ENCODE measurements at places on chromosomes 5 and 9. TPM values are rescaled to one million over a fixed set of nuclear protein-coding genes. Genes with fewer than 3 reads are reported as not detected.

Gene C5orf52
- total RNA-seq, result not detected

Gene PPP2R2B
- 4.2 TPM for total RNA-seq

Gene TDRD7
- 6.1 TPM for total RNA-seq

- H3K36me3 ChIP-seq, result no peaks in the 10 kb centered on the region
- no peak overlapping the region for H3K4me3 ChIP-seq
- H3K27ac ChIP-seq, result no peak overlapping the region
- DNase-seq, result no peak
- H3K27me3 ChIP-seq, result no peaks in the 10 kb centered on the region
- H3K4me1 ChIP-seq, result no peaks in the 10 kb centered on the region
Observed at GRCh38 chr5:59090323-59090722, 507.4 kb downstream of the RAB3C start.

DNA sequence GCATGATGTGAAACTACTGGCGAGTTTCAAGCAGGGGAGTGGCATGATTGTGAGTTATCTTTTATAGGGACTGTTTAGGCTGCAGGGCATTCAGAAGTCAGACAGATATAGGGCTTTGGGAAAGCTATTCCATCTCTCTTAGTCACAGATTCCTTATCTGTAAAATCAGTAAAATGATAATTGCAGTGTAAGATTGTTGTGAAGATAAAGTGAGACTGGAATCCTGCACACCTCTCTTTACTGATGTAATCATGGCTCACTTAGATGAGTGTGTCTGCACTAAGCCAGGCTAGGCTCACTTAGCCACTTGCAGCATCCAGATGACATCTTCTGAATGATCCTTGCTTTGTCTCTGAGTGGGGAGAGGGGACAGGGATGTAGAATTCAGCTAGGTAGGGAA, 81.8 kb upstream of the MAMDC2 start:
- no peaks in the 10 kb centered on the region for H3K36me3 ChIP-seq
- no peaks in the 10 kb centered on the region for H3K27me3 ChIP-seq
- DNase-seq, result no peak
- no peak overlapping the region for H3K27ac ChIP-seq

GRCh38 chr9:1837453-1838084, 177.6 kb upstream of the SMARCA2 start:
- DNase-seq, result no peak
- no peaks in the 10 kb centered on the region for H3K27me3 ChIP-seq
- no peak overlapping the region for H3K4me3 ChIP-seq
- no peak overlapping the region for H3K27ac ChIP-seq
- no peaks in the 10 kb centered on the region for H3K4me1 ChIP-seq
- H3K36me3 ChIP-seq, result no peaks in the 10 kb centered on the region

GRCh38 chr5:73367650-73368049, 80.9 kb downstream of the FOXD1 start:
- no peak overlapping the region for H3K4me3 ChIP-seq
- H3K4me1 ChIP-seq, result no peaks in the 10 kb centered on the region
- peaks cover 5% of the 10 kb centered on the region for H3K27me3 ChIP-seq
- H3K27ac ChIP-seq, result no peak overlapping the region
- no peak for DNase-seq

GRCh38 chr5:18043344-18043743, 409.1 kb downstream of the TAF11L14 start:
- H3K27me3 ChIP-seq, result no peaks in the 10 kb centered on the region
- no peaks in the 10 kb centered on the region for H3K4me1 ChIP-seq
- no peak for DNase-seq
- H3K4me3 ChIP-seq, result no peak overlapping the region
- no peak overlapping the region for H3K27ac ChIP-seq

- H3K4me3 ChIP-seq, result no peak overlapping the region
- no peaks in the 10 kb centered on the region for H3K4me1 ChIP-seq
- no peaks in the 10 kb centered on the region for H3K36me3 ChIP-seq
- DNase-seq, result no peak
- no peak overlapping the region for H3K27ac ChIP-seq
Observed at GRCh38 chr5:67770431-67771025, 445.0 kb upstream of the PIK3R1 start.

- no peak overlapping the region for H3K27ac ChIP-seq
- H3K4me3 ChIP-seq, result no peak overlapping the region
- DNase-seq, result no peak
Observed at GRCh38 chr9:89958086-89958485, 353.3 kb downstream of the GADD45G start.

GRCh38 chr9:76571743-76572146, 112.8 kb downstream of the GCNT1 start:
- no peaks in the 10 kb centered on the region for H3K36me3 ChIP-seq
- no peak overlapping the region for H3K27ac ChIP-seq
- H3K27me3 ChIP-seq, result no peaks in the 10 kb centered on the region
- H3K4me3 ChIP-seq, result no peak overlapping the region

GRCh38 chr9:135479469-135480052, at the start of gene PPP1R26:
TSS of gene PPP1R26 (plus strand) at chr9:135479782. CDS start at chr9:135484511, 4,729 bp downstream.
- peaks cover 13% of the 10 kb centered on the region for H3K4me1 ChIP-seq
- no peaks in the 10 kb centered on the region for H3K36me3 ChIP-seq
- peak within 1 kb of the TSS; percentile 37 for H3K4me3 ChIP-seq
- peak within 1 kb of the TSS; percentile 47 for H3K27ac ChIP-seq
- peaks cover 20% of the 10 kb centered on the region for H3K27me3 ChIP-seq

DNA sequence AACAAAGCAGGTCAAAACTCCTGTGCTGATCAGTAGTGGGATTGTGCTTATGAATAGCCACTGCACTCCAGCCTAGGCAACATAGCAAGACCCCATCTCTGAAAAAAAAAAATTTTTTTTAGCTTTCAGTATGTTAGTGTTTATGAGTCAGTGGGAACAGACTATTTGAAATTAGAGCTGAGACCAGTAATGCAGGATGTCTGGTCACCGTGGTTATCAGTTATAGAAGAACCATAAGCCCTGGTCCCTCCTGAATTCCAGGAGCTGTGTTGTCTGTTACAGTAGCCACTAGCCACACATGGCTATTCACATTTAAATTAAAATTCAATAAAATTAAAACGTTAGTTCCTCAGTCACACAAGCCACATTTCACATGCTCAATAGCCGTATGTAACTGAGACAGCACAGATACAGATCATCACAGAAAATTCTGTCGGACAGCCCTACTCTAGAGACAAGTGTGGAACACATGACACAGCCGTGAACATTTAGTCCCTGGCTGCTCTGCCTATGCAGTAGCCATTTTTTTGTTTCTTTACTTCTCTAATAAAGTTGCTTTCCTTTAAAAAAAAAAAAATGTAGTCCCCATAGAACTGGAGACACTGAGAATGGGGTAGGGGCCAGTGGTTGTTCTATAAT, 96.1 kb upstream of the SAP30L start:
- no peak overlapping the region for H3K4me3 ChIP-seq
- H3K27me3 ChIP-seq, result no peaks in the 10 kb centered on the region
- H3K36me3 ChIP-seq, result no peaks in the 10 kb centered on the region
- no peak for DNase-seq

DNA sequence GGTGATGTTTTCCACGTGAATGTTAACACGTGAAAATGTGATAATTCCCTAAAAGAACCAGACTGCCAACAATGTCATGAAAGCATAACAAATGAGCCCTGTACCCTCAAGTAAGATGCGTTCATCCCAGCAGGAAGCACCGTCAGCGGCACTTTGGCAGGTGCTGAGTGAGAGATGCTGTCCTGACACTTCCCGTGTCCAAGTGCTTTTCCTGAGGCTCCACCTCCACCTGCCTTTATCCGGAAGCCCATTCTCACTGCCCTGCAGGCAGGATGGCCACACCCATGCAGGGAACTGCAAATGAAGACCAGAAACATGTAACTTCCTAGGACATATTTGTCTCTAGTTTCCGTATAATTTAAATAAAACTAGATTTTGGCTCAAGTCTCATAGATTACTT, 238.0 kb upstream of the IRX2 start:
- no peak overlapping the region for H3K27ac ChIP-seq
- no peak overlapping the region for H3K4me3 ChIP-seq
- DNase-seq, result no peak
- no peaks in the 10 kb centered on the region for H3K4me1 ChIP-seq
- no peaks in the 10 kb centered on the region for H3K27me3 ChIP-seq
- H3K36me3 ChIP-seq, result no peaks in the 10 kb centered on the region

DNA sequence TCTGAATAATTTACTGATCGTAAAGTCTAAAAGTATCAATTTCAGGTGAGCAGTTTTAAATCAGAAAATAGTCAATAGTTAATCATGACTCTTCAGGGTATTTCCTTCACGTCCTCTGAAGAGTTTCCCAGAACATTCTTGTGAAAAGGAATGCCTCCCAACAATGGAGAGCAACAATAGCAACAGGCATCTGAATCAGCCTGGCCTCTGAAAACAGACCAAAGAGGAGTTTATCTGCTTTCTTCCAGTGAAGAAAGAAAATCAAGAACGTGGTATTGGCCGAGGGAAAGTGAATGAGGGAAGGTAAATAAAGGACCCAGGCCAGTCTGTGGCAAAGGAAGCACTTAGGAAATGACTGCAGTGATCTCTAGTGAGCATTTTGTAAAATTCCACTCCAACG, 26.1 kb upstream of the RASGEF1C start:
- H3K27me3 ChIP-seq, result no peaks in the 10 kb centered on the region
- DNase-seq, result no peak

DNA sequence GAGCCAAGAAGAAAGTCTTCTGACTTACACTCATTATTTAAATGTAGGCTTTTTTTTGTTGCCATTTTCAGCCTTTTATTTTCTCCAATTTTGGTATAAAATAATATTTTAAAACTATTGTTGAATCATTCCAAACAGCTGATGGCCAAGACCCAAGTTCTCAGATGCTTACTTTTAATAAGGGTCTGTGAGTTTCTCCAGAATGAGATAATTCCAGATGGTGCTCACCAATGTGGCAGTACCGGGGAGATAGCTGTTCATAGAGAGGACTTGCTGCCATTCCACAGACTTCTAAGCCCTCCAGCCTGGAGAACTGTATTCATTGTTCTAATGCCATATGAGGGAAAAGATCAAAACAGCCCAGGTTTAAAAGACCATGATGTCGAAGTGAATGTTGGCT, 5.3 kb upstream of the C1QTNF2 start:
- no peak overlapping the region for H3K4me3 ChIP-seq
- H3K36me3 ChIP-seq, result no peaks in the 10 kb centered on the region
- no peak overlapping the region for H3K27ac ChIP-seq
- H3K4me1 ChIP-seq, result no peaks in the 10 kb centered on the region
- DNase-seq, result no peak

- H3K36me3 ChIP-seq, result no peaks in the 10 kb centered on the region
- H3K4me1 ChIP-seq, result no peaks in the 10 kb centered on the region
- no peak for DNase-seq
- H3K4me3 ChIP-seq, result no peak overlapping the region
- H3K27me3 ChIP-seq, result no peaks in the 10 kb centered on the region
Observed at GRCh38 chr9:91541734-91542133, 118.1 kb upstream of the NFIL3 start.

GRCh38 chr9:70587201-70587600, 172.7 kb upstream of the KLF9 start:
- DNase-seq, result no peak
- H3K4me3 ChIP-seq, result no peak overlapping the region
- no peaks in the 10 kb centered on the region for H3K36me3 ChIP-seq
- no peaks in the 10 kb centered on the region for H3K4me1 ChIP-seq

Data from CD8-positive, alpha-beta memory T cell (primary cell).